ENCODE measurements at places on chromosomes 5 and 9. TPM values are rescaled to one million over a fixed set of nuclear protein-coding genes. Genes with fewer than 3 reads are reported as not detected.

Gene ELAVL2
- total RNA-seq: not detected

Gene SOHLH1
- total RNA-seq: not detected

Gene CAAP1
- total RNA-seq: 12.1 TPM

Gene SEMA4D
- 0.84 TPM for total RNA-seq

Gene PKD2L2
- not detected for total RNA-seq

Gene TAF11L14
- total RNA-seq: not detected

Gene CTXN3
- not detected for total RNA-seq

Gene TMEM215
- not detected for total RNA-seq

Gene NIPAL4
- total RNA-seq: not detected

Gene LCP2
- total RNA-seq: not detected
